ENCODE measurements at places on chromosomes 12 and 14. TPM values are rescaled to one million over a fixed set of nuclear protein-coding genes. Genes with fewer than 3 reads are reported as not detected.

Gene PLXNC1
- 3.3 TPM for total RNA-seq

Gene KRT79
- total RNA-seq, result not detected

Gene DCTN2
- 95.0 TPM for total RNA-seq

Gene ACVRL1
- total RNA-seq, result 35.1 TPM

Gene SLC39A2
- total RNA-seq, result not detected

Gene MYF6
- not detected for total RNA-seq

Gene BEST3
- total RNA-seq, result 0.48 TPM

Gene CIROP
- total RNA-seq, result not detected

Gene PPP4R4
- not detected for total RNA-seq

Gene ERBB3
- total RNA-seq, result 4.8 TPM

Gene LBHD2
- total RNA-seq, result not detected

Gene IAPP
- total RNA-seq, result not detected

Gene FERMT2
- 116 TPM for total RNA-seq

Gene KDM2B
- total RNA-seq, result 10.3 TPM

Gene SALL2
- 3.1 TPM for total RNA-seq

Gene ERP27
- total RNA-seq, result 0.24 TPM

DNA sequence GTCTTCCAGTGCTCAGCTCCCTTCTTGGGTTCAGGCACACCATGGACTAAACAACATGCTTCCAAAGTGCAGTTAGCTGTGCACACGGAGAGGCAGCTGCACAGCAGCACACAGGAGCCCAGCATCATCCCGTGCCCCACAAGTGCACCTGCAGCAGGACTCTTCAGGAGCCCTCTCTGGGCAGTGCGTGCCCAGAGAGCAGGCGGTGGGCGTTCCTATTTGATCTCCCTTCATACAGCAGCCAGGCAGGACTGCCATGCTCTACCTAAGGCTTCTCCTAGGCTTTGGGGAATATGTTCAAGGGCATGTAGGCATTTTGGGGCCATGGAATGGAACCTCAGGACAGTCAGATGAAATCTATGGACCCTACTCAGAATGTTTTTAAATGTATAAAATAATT lies 35.5 kb downstream of the ANO2 start:
- no peak for DNase-seq

DNA sequence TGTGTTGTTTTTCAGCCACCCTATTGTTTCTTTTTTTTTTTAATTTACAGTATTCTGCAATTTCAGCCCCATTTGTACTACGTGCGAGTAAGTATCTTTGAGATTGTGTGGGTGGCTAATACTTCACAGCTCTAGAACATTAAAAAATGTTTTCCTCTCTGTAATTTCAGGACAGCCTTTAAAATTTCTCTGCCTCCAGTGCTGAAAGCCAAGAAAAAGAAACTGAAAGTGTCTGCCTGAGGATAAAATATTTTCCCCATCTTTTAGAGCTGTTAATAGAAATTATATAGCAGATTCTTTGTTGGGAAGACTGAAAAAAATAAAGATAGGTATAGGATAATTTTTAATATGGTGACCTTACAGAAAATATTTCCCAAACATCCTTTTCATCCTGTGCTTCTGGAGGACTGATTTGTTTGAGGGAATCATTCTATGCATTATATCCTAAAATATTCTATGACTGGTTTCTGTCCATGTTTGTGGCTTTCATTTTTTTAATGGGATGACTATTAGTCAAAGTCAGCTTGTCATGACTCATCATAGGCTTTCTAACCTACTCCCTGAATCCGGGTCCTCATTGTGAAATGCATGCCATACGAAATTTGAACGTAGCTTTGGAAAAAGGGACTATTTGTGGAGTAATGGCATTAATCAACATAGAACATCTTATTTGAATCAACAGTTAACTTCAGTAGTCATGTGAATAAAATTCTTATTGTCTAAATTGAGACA lies 10.8 kb upstream of the TCTN2 start:
- no peak for DNase-seq

DNA sequence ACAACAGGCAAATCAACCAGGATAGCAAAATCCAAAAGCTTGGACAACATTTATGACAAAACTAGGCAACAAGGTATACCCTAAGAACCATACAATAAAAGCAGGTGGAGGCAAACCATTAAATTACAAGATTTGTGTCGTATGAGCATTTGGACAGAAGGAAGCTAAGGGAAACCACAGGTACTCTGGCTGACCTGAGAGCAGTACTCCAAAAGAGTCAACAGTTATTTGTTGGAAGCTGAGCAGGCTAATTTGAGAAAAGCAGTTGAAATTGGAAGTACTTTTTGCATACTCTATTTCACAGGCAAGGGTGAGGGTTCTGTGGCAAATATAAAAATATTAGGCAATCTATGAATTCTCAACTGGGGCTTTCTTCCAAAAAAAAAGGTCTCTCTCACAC lies 178.6 kb downstream of the PLCZ1 start:
- DNase-seq, result no peak

DNA sequence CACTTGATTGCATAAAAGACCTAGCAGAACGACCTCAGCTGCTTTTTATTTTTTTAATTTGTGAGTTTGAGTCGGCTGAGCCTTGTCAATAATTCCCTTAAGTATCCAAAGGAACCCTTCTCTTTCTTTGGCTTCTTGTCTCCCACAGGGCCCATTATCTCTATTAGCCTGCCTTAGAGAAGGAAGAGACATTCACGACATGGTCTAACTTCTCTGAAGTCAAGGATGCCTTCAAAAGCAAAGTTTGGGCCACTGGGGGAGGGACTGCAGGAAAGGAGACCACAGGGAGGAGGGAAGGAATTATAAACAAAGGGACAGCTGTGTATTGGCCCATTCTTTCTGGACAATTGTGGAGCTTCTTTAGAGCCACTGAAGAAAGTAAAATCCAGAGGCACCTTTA lies 126.4 kb downstream of the BRMS1L start:
- no peak for DNase-seq

- no peak for DNase-seq
These were observed 82.9 kb upstream of the MAP1LC3B2 start for GRCh38 chr12:116476227-116476822.

DNA sequence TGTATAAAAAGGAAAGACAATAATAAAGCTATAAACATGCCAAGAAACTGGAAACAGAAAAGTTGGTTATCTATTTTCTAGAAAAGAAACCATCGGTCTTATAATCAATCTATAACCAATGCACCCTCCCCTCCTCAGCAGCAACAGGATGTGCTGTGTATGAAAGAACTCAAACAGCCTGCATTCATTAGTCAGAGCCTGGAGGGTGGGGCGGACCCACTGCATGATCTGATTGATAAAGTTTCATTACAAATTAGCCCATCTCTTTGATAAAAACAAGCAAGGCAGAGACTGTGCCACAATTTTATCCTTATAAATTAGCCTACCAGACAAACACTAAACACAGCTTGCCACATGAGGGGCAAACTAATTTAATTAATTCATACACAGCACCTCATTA lies 448.1 kb downstream of the BCAT1 start:
- DNase-seq, result no peak

- no peak for DNase-seq
These were observed 7.7 kb downstream of the CAPS2 start for GRCh38 chr12:75322464-75322863.

DNA sequence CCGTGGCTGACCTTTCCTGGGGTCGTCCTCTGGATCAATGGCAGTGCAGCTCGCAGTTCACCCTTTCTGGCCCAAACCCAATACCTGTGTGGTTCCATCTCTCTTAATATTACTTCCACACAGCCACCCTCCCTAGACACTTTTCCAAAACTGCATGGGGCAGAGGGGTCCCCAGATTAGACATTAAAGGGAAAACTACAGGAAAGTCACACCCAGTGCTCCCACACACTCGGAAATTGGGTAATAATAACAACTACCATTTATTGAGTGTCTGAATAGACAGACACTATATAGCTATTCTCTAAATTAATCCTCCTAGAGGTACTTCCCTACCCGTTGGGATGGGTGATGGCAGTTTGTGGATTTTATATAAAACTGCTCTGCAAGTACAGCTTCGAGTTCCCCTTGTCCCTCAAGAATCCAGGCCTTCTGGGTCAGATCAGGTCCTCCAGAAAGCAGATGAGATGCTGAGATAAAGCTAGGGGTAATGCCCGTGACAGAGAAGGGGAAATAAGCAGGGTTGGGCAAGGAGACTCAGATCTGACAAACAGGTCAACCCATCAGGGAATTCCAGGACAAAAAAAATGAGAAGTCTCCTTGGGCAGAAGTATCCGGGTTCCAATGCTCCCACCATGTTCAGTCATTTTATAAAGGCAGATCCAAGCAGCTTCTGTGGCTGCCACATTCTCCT lies 795 bp upstream of the PXN start:
- DNase-seq, result no peak

GRCh38 chr14:88352698-88353097 lies 29.6 kb upstream of the KCNK10 start:
- no peak for DNase-seq

- DNase-seq, result no peak
These were observed 18.0 kb downstream of the FOXN4 start for GRCh38 chr12:109291117-109291516.

GRCh38 chr12:108701779-108702441 lies 29.4 kb downstream of the CORO1C start:
- DNase-seq, result no peak

- no peak for DNase-seq
These were observed 185.7 kb downstream of the DAD1 start for GRCh38 chr14:22403296-22403695.

GRCh38 chr14:20427231-20428009 lies 8.5 kb downstream of the KLHL33 start:
- no peak for DNase-seq

GRCh38 chr12:3371018-3371417 lies 120.0 kb upstream of the PRMT8 start:
- no peak for DNase-seq

DNA sequence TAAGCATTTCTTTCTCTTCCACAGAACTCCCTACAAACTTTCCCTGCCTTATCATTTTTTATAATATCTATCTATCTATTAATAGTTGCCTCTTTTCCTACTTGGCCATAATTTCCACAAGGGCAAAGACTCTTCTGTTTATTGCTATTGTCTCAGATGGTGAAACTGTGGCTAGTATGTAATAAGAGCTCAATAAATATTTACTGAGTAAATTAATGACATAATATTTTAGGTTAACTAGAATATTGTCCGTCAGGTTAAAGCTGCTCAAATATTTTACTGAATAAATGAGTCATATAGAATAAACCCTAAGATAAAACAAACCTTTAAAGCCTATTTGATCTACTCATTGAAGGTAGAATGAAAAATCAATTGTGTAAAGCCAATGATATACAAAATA lies 240.5 kb downstream of the PPFIA2 start:
- no peak for DNase-seq

GRCh38 chr12:44296624-44297197 lies 460.8 kb downstream of the TMEM117 start:
- no peak for DNase-seq

- no peak for DNase-seq
These were observed 7.9 kb downstream of the ABCB9 start for GRCh38 chr12:122958198-122958888.

DNA sequence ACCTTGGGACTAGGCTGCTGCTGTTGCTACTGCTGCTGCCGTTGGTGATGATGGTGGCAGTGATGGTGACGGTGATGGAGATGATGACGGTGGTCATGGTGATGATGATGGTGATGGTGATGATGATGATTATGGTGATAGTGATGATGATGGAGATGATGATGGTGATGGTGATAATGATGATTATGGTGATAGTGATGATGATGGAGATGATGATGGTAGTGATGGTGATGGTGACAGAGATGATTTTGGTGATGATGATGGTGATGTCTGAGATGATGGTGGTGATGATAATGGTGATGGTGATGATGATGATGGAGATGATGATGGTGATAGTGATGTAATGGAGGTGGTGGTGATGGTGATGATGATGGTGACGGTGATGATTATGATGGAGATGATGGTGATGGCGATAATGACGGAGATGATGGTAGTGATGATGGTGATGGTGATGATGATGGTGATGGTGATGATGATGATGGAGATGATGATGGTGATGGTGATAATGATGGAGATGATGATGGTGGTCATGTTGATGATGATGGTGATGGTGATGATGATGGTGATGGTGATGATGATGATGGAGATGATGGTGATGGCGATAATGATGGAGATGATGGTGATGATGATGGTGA lies 156.8 kb upstream of the PWP1 start:
- DNase-seq, result no peak

- DNase-seq, result no peak
These were observed 13.3 kb downstream of the RTL1 start for GRCh38 chr14:100890061-100890850.

- peak; percentile 29 for DNase-seq
These were observed 4.2 kb downstream of the NOC4L start for GRCh38 chr12:132148368-132149045.

- no peak for DNase-seq
These were observed 149.2 kb upstream of the FBXO33 start for GRCh38 chr14:39581474-39581873.

GRCh38 chr14:29926701-29927375 lies 809 bp downstream of the PRKD1 start:
- peak; percentile 74 for DNase-seq

GRCh38 chr12:47835831-47836155 lies 16.1 kb upstream of the HDAC7 start:
- no peak for DNase-seq

- no peak for DNase-seq
These were observed 667.2 kb downstream of the DIO2 start for GRCh38 chr14:79543967-79544697.

DNA sequence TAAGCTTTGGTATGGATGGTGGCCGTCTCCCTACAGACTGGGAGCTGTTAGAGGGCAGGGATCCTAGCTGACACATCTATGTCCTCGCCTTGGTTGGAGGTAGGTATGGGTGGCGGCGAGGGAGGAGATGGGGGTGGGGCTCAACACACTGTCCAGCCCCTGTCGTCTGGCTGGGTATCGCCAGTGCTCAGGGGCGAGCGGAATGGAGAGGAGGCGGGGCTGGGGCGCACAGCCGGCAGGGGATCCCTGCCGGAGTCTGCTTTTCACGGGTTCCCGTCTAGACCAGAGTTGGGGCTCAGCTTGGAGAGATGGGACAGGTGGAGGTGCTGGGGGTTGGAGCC lies 16.1 kb downstream of the TAMALIN start:
- no peak for DNase-seq

DNA sequence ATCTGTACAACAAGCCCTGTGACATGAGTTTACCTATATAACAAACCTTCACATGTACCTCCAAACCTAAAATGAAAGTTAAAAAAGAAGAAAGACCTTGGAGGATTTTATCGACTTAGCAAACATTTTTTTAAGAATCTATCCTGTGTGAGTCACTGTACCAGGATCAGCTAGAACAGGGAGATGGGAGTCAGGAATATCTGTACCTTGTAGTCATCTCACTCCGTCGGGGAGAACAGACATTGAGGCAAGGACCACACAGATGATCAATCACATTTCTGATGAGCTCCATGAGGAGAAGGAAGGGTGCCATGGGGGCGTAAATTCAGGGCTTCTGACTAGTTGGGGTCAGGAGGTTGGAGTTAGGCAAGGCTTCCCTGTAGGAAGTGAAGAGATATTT lies 310.6 kb downstream of the VRK1 start:
- no peak for DNase-seq

- DNase-seq, result no peak
These were observed 53.9 kb upstream of the STRN3 start for GRCh38 chr14:31080056-31080455.

- DNase-seq, result no peak
These were observed 12.1 kb downstream of the C14orf93 start for GRCh38 chr14:22997676-22998323.
